Esophagus squamous epithelium (tissue), 5 donors: ENCODE measurements at places on chromosomes 1 and 21. TPM values are rescaled to one million over a fixed set of nuclear protein-coding genes. Genes with fewer than 3 reads are reported as not detected.
A peak's percentile ranks its signal among the peaks of the same experiment; 100 is the strongest.

PDZK1 gene
- total RNA-seq: not detected

IVL gene
- 155 TPM for total RNA-seq

PLA2G2D gene
- total RNA-seq: not detected

UMODL1 gene
- total RNA-seq: not detected

PKP1 gene
- 483 TPM for total RNA-seq

DNA sequence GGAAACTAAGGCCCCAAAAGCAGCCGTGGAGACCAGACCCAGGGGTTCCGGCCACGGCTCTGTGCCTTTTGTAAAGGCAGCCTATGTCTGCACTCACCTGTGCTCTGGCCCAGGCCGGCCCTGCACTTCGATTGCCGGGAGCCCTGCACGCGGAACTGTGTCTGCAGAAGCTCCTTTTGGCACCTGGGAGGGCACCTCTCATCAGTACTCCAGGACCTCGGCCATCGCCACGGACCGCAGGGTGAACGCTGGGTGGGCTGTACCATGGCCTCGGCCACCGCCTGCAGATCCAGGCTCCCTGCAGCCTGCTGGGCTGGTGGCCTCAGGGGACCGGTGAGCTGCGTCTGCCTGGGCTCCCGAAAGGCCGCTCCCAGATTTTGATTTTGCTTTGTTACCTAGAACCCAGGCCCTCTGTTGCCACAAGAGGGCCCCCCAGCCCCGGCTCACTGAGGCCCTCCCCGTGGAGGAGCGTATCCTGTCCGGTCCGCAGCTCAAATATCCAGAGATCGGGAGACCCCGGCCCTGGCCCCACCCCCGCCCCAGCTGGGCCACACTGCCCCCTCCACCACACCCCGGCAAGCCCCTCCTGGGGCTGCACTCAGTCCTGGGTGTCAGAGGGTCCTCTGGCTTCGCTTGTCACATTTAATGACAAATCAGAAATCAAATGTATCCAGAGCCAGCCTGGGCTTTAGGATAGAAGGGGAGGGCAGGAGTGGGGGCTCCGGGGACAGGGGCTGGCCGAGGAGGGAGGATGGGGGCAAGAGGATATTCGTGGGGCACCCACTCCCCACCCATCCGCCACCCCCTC lies 60.2 kb upstream of the PDE9A start:
- H3K36me3 ChIP-seq: no peaks in the 10 kb centered on the region
- H3K4me1 ChIP-seq: peaks cover 7% of the 10 kb centered on the region
- H3K4me3 ChIP-seq: no peak overlapping the region
- DNase-seq: no peak
- no peak overlapping the region for H3K27ac ChIP-seq
- H3K27me3 ChIP-seq: no peaks in the 10 kb centered on the region

DNA sequence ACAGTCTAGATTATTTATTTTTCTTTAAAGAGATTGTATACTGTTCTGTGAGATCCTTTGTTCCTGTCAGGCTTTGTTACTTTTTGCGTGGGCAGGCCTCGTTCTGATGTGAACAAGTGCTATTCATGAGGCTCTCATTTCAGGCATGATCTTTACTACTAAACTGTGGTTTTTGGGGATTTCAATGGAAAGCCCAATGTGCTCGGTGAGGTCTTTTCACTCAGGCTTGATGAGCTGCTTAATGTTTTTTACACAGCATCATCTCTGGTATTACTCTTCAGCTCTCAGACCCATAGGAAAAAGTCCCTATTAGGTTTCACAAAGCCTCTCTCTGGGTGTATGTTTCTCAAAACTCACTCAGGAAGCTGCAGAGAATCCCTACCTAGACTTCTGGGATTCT lies 419.4 kb downstream of the GPATCH2 start:
- no peaks in the 10 kb centered on the region for H3K27me3 ChIP-seq
- DNase-seq: no peak
- H3K27ac ChIP-seq: no peak overlapping the region
- no peak overlapping the region for H3K4me3 ChIP-seq

DNA sequence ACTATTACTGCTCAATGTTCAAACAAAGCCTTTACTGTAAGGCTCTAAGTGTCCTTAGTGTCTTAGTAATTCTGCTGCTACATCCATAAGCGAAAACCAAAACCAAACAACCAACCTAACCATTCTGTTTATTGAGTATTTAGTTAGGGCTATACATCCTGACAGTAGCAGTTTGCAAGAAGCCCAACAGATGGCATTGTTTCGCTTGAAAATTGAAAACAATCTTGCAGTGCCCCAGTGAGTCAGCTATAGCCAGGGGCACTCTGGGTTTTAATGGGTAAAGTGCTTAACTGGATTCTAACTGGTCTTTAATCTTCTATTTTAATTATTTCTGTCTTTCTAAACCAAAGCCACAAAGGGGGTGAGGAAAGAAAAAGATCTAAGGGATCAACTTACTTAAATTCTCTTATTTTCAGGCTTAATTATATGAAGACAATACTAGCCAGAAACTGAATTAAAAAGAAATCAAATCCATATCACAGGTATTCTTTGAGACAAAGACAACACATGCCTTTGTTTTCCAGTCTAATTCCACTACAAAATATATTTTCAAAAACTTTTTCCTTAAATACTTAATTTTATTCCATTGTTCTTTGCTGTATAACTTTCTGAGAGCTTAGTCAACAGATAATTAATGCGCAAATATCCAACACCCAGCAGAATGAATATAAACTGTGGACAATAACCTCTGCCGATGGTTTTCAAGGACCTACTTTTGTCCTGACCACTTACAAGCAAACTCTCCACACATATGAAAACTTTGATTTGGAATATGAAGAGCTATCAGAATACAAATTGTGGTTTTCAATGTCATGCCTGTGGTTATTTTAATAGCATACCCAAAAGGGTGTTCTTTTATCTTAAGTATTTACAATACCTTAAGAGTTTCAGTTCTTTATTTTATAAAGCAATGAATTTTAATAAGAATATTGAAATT lies 15.2 kb downstream of the POGZ start:
- no peak for DNase-seq
- no peak overlapping the region for H3K27ac ChIP-seq
- H3K36me3 ChIP-seq: no peaks in the 10 kb centered on the region
- H3K27me3 ChIP-seq: no peaks in the 10 kb centered on the region
- H3K4me3 ChIP-seq: no peak overlapping the region

- DNase-seq: no peak
- H3K4me3 ChIP-seq: no peak overlapping the region
- no peaks in the 10 kb centered on the region for H3K27me3 ChIP-seq
- no peak overlapping the region for H3K27ac ChIP-seq
- H3K4me1 ChIP-seq: no peaks in the 10 kb centered on the region
Measured at GRCh38 chr1:166330096-166330495, 163.3 kb upstream of the FAM78B start.

DNA sequence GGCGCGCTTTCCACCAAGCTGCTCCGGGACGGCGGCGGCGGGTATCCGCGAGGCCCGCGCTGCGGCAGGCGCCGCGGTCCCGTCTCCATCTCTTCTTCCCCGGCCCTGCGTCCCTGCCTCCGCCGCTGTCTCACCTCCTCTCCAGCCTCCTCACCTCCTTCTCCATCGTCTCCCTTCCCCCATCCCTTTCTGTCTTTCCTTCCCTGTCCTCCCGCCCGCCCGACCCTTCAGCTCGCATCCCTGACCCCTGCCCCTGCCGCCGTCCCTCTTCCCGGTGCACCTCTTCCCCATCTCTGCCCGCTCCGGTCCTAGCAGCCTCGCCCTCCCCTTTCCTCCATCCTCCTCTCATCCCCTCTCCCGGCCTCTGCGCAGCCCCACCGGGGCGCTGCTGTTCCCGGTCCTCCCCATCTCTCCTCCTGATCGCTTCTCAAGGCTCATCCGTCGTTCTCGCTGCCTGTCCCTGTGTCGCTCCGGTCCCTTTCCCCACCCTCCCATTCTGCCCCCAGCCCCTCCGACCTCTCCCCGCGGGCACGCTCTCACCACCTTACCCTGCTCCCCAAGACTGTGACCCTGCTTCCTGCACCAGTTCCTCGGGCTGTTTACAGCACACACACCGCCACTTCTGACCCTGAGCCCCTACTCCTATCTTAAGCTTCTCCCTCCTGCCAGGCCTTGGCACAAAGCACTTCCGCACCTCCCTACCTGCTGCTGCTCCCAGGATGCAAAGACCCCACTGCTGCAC lies 760 bp upstream of the NPHP4 start:
- H3K27me3 ChIP-seq: no peaks in the 10 kb centered on the region
- peak overlapping the region; percentile 59 for H3K4me3 ChIP-seq
- peaks cover 32% of the 10 kb centered on the region for H3K4me1 ChIP-seq
- no peak for DNase-seq

DNA sequence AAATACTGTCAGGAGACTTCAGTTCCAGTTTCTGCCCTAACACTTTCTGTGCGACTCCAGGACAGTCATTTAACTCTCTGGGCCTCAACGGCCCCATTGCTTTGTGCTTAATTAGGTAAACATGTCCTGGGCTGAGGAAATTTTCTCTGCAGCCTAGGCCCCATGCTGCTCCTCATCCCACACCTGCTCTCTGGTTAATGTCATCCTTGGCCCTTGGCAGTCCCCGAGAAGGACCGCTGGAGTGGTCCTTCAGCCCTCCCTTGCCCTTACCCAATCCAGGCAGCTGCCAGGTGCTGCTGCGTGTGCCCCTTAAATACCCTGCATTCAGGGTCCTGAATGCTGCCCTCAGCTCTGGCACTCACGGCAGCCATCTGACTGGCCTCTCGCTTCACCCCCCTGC lies 18.7 kb downstream of the UBL4B start:
- DNase-seq: no peak
- no peaks in the 10 kb centered on the region for H3K36me3 ChIP-seq
- H3K4me3 ChIP-seq: no peak overlapping the region
- H3K27ac ChIP-seq: no peak overlapping the region

DNA sequence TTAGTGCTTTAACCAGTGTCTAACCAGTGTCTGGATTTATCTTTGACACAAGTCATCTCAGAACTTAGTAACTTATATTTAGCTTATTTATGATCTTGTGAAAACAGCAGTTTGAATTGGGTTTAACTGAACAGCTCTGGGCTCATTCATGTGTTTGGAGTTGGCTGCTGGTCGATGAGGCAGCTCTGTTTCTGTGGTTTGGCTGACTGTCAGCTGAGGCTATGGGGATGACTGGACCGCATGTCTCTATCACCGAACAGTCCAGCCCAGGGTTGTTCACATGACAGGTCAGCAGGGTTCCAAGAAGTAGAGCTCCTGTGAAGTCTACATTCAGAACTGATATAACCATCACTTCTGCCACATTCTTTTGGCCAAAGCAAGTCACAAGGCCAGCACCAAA lies 29.1 kb upstream of the C21orf91 start:
- DNase-seq: no peak
- H3K27me3 ChIP-seq: no peaks in the 10 kb centered on the region
- no peak overlapping the region for H3K4me3 ChIP-seq
- H3K4me1 ChIP-seq: no peaks in the 10 kb centered on the region
- no peaks in the 10 kb centered on the region for H3K36me3 ChIP-seq

DNA sequence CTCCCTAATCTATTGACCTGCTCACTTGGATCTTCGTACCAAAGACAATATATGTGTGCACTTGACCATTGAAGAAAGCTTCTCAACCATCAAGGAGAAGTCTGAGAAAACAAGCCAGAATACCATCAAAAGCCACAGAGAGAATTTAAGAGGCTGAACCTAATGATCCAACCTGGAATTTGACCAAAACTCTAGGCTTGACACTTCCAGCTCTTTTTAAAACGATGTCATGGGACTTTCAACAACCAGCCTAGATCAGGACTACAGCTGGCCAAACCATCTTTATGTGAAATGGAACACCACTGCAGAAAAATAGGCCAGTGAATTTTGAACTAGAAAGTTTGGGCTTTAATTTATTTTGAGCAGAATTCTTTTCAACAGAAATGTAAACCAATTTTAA lies 444.4 kb downstream of the LTN1 start:
- no peaks in the 10 kb centered on the region for H3K27me3 ChIP-seq
- H3K36me3 ChIP-seq: no peaks in the 10 kb centered on the region
- DNase-seq: no peak
- H3K27ac ChIP-seq: no peak overlapping the region

GRCh38 chr1:178612261-178612660 lies 99.4 kb downstream of the TEX35 start:
- H3K27ac ChIP-seq: no peak overlapping the region
- peaks cover 4% of the 10 kb centered on the region for H3K4me1 ChIP-seq
- H3K27me3 ChIP-seq: no peaks in the 10 kb centered on the region
- DNase-seq: no peak
- no peak overlapping the region for H3K4me3 ChIP-seq

GRCh38 chr1:214475331-214475730 lies 76.1 kb downstream of the PTPN14 start:
- H3K36me3 ChIP-seq: no peaks in the 10 kb centered on the region
- no peak for DNase-seq
- no peak overlapping the region for H3K4me3 ChIP-seq
- peak overlapping the region; percentile 83 for H3K27ac ChIP-seq
- peaks cover 69% of the 10 kb centered on the region for H3K4me1 ChIP-seq
- H3K27me3 ChIP-seq: no peaks in the 10 kb centered on the region

- DNase-seq: no peak
- no peaks in the 10 kb centered on the region for H3K27me3 ChIP-seq
- no peak overlapping the region for H3K27ac ChIP-seq
- H3K4me3 ChIP-seq: no peak overlapping the region
Measured at GRCh38 chr1:51488372-51489050, 30.6 kb downstream of the EPS15 start.

DNA sequence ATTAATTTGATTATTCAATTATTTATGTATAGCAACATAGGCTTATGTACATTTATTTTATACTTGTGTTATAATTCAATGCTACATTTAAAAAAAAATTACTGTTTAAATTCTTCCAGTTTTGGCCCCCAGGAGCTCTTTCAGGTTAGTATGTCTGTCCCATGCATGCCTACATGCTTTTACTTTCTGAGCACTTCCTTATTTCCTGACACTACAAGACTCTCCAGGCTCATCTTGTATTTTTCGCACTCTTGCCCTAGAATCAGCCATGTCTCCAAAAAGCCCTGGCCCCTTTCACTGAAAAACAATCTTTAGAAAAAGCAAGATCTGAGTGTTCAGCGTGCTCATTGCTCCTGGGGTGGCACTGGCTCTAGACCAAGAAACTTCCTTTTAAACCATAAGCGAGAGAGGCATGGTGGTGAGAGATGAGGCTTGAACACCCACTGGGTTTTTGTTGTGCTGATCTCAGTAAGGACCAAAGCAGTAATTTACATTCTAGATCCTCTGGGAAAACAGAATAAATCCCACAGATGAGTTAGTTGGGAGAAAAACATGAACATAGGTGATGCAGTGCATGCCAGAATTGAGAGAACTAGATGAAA lies 95.0 kb downstream of the SLC30A10 start:
- DNase-seq: no peak
- no peaks in the 10 kb centered on the region for H3K4me1 ChIP-seq
- H3K4me3 ChIP-seq: no peak overlapping the region
- H3K27ac ChIP-seq: no peak overlapping the region

DNA sequence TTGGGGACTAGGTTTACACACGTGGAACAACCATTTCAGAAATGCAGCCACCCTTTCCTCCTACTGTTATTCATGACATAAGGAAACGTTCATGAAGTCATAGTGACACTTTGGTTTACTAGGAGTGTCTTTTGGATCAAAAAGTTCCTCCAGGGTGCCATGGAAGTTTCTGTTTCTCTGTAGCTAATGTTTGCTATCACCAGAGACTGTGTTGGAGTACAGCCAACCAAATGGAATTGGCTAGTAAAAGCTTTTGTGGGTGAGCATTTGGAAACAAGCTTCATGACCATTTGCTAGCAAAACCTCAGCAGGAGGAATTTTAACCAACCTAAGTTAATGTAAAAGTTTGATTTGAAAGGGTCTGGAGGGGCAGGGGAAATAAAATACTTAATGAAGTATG lies 43.9 kb upstream of the ADGRL2 start:
- DNase-seq: no peak
- no peaks in the 10 kb centered on the region for H3K27me3 ChIP-seq
- H3K36me3 ChIP-seq: no peaks in the 10 kb centered on the region
